ENCODE measurements at places on chromosomes 11 and 22.

GRCh38 chr11:113632981-113633380, 73.1 kb downstream of the TMPRSS5 start:
- DNase-seq, result no peak

- no peak for DNase-seq
Measured at GRCh38 chr11:107710301-107710700, 1.6 kb downstream of the SLN start.

- DNase-seq, result no peak
Measured at GRCh38 chr22:42862045-42862734, 5.1 kb upstream of the ARFGAP3 start.

- DNase-seq, result no peak
Measured at GRCh38 chr11:86589856-86590589, 82.4 kb downstream of the ME3 start.

DNA sequence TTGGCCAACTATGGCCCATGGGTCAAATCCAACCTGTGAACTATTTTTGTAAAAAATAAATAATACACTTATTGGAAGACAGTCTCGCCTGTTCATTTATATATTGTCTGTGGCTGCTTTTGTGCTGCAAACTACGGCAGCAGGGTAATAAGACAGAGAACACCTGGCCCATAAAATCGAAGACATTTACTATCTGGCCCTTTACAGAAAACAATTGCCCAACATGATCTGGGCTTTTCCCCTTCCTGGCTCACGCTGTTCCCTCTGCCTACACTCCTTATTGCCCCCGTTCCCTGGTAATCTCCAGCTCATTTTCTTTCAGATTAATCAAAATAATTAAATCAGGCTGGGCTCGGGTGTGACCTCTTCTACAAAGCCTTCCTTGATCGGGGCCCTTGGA, 5.6 kb downstream of the PLAAT2 start:
- no peak for DNase-seq

GRCh38 chr11:64688534-64688982, 34.4 kb downstream of the NRXN2 start:
- peak; percentile 63 for DNase-seq

DNA sequence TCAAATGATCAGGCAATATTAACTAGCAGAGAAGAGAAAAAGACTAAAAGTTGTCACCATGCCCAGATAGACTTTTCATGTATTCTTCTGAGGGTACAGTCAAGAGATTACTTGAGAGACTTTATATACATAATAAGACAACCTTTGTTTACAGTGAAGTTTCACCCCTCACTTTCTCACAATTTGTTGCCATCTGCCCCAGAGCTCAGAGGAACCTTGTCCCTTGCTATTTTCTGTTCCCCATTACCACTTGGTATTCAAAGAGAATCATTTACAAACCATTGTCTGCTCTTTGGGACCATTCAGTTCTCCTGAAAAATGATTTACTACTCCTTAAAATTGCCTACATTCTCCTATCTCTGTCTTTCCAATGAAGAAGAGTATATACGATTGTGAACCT, 544.6 kb downstream of the CNTN5 start:
- DNase-seq, result no peak

Data from NCI-H2107 (cell line).